Stimulated activated CD4-positive, alpha-beta T cell treated with anti-CD3 and anti-CD28 coated beads, Interleukin-1b, Interleukin-23, amount 100 ng/mL, for 1 hour (primary cell): ENCODE measurements at places on chromosomes 6 and 20.

- DNase-seq = no peak
These were observed 185.9 kb downstream of the PDE7B start for GRCh38 chr6:136037242-136037875.

GRCh38 chr6:122790423-122791309 lies 1.6 kb downstream of the SMPDL3A start:
- no peak for DNase-seq

- no peak for DNase-seq
These were observed 23.0 kb downstream of the CARMIL1 start for GRCh38 chr6:25302151-25302550.

DNA sequence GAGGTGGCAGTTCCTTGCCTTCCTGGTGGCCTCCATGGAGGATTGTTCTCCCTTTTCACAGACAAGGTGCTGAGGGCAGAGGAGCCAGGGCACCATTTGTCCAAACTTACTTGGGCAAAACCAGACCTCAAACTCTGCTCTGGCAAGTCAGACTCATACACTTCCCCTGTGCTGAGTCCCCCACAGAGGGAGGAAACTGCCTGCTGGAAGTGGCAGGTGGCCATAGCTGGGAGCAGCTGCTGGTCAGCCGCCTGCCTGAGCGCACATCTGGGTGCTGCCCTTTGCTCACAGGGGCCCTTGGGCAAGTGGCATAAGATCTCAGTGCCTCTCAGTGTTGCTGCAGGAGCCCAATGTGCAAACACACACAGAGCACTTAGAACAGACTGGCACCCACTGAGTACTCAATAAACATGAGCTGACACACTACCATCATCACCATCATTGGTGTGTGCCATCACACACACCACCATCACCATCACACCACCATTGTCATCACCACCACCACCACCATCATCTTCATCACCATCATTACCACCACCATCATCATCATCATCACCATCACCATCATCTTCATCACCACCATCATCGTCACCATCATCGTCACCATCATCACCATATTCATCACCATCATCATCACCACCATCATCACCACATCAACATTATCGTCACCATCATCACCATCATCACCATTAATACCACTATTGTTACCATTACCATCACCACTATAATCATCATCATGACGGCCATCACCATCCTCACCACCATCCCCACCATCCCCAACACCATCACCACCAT lies 17.6 kb downstream of the NOL4L start:
- DNase-seq = no peak
